Mesothelial cell of epicardium (in vitro differentiated cells): ENCODE measurements at places on chromosomes 4 and X. TPM values are rescaled to one million over a fixed set of nuclear protein-coding genes. Genes with fewer than 3 reads are reported as not detected.

The CC2D2A gene
- 20.8 to 24.0 TPM (median 20.9 TPM) in 3 replicates for total RNA-seq

DNA sequence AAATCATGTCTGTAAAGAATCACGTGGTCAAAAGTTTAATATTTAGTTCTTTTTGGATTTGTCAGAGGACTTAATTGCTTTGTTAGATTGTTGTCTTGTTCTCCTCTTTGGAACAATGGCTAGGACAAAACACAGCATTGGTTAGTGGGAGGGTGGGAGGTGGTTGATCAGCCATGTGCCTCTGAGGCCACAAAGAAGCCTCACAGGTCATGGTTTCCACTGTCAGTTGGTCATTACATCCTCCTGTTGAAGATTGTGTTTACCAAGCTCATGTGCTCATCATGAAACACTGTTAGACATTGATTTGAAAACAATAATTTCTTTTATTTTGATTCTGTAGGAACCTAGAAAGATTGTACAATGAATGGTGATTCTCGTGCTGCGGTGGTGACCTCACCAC lies 31.9 kb downstream of the ADD1 start:
- no peak for DNase-seq

DNA sequence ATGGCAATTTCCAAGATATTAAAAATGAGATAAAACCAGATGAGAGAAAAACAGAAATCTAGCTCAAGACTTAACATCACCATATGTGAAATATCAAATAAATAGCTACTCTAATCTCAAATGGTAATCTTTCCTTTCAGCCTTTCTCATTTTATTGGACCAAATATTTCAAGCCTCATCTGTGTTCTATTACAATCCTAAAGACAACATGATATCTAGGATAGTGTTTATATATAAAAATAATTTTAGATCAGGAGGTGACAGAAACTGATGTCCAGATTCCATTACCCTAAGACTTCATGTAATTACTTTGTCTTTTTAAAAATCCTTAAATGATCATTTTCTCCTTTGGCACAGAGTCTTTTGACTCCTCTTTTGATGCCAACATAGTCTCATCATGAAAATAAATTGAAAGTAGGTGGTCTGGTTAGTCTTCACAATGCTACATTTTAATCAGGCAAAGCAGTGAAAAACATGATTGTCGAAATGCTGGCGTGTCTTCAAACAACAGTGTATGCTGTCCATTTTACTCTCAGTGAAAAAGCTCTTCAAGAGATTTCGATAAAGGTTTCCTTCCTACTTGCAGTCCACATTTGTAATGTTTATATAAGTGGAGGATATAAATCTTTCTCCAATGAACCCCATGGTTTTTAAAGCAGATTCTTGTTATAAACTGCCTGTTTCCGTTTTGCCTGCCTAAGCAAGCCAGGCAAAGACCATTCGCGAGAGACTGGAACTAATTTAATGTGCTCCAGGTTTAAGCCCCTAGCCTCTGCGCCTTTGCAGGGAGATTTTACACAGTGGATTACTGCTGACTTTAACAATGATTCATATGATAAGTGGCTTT lies 169.8 kb downstream of the SCFD2 start:
- DNase-seq: no peak

The ITM2A gene
- 4.9 to 7.7 TPM (median 5.3 TPM) in 3 replicates for total RNA-seq

- DNase-seq: peak; percentile 39
Measured at GRCh38 chr4:30256116-30256832, 463.9 kb upstream of the PCDH7 start.

GRCh38 chr4:95156452-95156765 lies 392.4 kb downstream of the UNC5C start:
- DNase-seq: no peak

The USP27X gene
- total RNA-seq: 16.6 to 17.2 TPM (median 16.7 TPM) in 3 replicates

DNA sequence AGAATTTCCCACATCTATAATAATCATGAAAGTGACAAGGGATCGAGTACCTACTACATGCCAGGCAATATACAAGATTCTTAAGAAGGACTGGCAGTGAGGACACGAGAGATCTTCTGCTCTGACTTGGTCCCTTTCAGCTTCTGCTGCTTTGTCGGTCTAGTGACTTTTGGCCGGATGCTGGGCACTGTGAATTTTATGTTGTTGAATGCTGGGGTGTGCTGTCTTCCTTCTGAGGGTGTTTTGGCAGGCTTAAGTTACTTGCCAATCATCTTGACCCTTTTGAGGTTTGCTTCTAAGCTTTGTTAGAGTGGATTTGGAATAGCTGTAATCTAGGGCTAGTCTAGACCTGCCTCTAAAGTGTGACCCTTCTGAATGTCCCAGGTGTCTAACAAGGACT lies 23.5 kb downstream of the NAT8L start:
- no peak for DNase-seq

DNA sequence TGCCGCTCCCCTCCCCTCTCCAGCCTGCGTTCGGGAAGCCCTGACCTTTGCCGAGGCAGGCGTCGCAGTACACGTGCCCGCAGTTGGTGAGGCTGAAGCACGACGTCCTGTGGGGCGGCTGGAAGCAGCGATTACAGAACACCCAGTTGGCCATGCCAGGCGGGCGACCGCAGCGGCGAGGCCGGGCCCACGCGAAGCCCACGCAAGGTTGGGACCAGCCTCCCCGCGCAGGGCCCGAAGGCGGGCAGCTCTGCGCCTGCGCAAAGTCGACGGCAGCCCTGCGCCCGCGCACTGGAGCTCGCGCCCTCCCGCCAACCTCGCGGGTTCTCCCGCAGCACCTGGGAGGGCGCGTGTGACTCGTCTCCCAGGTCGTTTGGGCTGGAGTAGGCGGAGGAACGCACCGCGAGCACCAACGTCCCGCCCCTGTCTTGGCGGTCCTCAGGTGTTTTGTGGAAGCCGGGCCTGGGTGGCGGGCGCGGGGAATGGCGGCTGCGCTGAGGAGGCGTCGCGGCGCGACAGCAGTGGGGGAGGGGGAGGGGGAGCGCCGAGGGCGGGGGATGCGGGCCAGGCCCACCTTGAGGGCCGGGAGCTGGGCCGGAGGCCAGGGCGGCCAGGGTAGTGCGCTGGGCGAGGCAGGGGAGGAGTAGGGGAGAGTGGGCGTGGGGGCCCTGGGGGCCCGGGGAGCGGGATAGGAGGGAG lies at the start of gene RNF212:
TSS of gene RNF212 (minus strand) at position 254 of the 699 bp plus-strand sequence. CDS start at position 154, 100 bp downstream.
- DNase-seq: peak; percentile 51

The CLIC2 gene
- 0.54 to 2.1 TPM (median 0.97 TPM) in 3 replicates for total RNA-seq

- no peak for DNase-seq
Measured at GRCh38 chrX:74346088-74346487, 42.1 kb downstream of the ZCCHC13 start.

DNA sequence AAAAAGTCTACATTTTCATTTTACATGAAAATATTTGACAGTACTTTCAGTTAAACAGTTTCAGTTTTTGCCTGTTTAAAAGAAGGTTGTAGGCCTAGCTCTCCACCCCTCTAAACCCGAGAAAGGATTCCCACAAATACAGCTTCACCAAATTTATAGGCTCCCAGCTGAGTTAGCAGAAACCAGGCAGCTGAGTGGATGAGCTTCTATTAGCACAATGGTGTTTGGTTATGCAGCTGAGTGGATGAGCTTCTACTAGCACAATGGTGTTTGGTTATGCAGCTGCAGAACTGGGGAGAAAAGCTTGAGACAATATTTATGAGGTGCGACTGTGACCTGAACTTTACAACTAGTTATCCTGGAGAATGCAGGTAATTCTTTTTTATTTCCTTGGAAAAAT lies 36.6 kb upstream of the PAQR3 start:
- DNase-seq: no peak

DNA sequence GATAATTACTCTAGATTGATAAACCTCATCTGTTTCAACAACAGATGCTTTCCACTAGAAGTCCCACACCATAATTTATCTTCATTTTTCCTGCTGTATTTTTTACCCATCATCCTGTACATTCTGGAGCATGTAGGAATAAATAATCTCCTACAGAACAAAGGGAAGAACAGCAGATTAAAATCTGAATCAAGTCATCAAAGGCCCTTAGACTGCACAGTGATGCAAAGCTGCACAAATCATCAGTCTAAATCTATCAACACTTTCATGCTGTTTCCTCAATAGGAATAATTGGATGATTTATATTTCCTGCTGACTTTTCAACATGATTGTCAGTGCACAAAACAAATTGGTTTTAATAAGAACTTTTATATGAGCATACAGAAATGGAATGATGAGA lies 1143.9 kb downstream of the STIM2 start:
- DNase-seq: no peak
